ENCODE measurements at places on chromosomes 5 and 9.
A peak's percentile ranks its signal among the peaks of the same experiment; 100 is the strongest.

GRCh38 chr9:134366223-134367031, 40.2 kb downstream of the RXRA start:
- peak; percentile 87 for DNase-seq

DNA sequence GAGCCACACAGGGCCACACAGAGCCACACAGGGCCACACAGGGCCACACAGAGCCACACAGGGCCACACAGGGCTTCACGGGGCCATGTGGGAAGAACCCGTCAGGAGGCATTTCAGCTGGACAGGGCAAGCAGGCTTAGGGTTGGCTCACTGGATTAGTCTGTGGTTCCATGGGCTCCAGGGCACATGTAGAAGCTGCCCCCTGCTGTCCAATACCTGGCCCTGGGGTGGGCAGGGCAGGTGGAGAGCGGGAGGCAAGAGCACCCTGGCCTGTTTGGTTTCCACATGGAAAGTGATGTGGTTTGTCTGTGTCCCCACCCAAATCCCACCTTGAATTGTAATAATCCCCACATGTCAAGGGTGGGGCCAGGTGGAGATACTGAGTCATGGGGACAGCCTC, 16.4 kb upstream of the LPCAT1 start:
- DNase-seq: no peak

DNA sequence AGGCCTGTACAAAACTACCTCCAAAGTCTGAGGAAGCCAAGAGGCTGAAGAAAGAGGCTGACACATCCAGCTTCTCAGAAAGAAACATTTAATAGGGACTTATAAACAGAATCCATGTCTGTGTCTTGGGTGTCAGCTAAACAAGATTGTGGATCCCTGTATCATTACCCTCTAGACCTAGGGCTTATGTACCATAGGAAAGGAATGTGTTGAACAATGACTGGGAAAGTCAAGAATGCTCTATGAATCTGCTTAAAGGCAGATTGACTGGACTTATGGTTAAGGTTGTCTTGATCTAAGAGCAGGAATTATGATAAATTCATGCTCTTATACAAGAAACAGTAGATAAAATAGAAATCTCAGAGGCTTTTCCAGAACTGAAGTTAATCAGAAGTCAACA, 335.7 kb upstream of the RPS23 start:
- no peak for DNase-seq

- DNase-seq: no peak
Measured at GRCh38 chr9:121974421-121974820, 118.7 kb downstream of the TTLL11 start.

DNA sequence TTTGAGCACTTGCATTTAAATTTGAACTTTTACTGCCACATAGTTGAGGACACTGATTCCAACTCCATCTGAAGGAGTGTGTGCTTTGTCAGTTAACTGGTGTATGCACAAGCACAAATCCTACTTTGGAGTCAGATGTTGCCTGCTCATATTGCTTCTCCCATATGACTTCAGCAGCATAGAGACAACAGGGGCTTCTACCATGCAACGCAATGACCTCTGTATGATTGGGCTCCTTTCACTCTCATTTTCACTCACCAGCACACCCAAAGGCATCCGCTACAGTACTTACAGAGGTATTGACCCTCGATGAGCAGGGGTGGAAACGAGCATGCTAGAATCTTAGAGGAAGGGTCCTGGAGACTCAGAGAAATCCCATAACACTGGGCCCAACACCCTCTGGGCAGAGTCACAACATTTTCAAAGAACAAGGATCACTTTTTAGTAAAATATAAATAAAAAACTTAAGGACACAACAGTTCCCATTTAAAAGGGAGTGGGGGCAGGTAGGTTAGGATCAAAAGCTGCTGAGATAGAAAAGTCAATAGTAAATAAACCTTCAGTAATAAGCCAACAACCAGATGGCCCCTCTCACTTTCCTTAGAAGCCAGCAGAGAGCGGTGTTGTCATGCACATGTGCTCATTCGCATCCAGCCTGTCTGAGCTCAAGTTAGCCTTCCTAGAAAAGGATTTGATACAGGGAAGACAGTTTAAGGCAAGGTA, 203.8 kb downstream of the SNCAIP start:
- DNase-seq: peak; percentile 73

DNA sequence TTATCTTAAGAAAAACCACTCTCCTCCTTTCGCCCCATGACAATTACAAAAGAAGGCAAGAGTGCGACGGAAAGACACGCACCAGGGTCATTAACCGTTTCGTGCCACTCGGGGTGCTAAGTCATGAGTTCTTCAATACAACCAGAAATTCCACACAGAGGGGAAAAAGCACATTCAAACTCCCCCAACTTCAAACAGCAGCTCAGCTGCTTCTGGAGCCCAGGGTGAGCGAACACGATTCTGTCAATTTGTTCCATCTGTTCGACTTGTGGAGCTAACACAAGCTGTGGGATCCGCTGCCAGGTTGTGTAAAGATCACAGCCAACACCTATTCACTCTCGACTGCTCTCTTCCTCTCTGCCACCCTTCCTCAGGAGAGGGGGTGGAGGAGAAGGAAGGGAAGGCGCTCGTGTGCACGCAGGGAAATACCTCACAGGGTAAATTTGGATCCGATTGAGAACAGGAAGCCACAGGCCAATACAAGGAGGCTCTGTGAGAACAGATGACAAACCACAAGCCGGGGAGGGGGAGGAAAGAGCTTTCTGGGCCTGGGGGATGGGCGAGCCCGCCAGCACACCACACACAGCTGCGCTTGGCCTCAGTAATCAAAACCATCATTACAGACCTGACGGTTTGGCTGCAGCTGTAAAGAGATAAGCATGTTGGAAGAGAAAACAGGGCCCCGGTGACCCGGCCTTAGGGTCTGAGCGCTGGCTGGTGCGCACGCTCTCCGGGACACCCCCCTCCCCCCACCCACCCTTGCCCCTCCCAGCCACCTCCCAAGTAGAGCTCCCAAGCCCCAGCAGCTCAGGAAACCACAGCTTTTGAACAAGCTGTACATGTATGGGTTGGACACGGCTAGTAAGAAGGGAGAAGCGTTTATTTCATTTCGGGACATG, 54.3 kb downstream of the PTCH1 start:
- peak; percentile 98 for DNase-seq

GRCh38 chr9:129027685-129028191, 393 bp downstream of the SH3GLB2 start:
- DNase-seq: no peak

DNA sequence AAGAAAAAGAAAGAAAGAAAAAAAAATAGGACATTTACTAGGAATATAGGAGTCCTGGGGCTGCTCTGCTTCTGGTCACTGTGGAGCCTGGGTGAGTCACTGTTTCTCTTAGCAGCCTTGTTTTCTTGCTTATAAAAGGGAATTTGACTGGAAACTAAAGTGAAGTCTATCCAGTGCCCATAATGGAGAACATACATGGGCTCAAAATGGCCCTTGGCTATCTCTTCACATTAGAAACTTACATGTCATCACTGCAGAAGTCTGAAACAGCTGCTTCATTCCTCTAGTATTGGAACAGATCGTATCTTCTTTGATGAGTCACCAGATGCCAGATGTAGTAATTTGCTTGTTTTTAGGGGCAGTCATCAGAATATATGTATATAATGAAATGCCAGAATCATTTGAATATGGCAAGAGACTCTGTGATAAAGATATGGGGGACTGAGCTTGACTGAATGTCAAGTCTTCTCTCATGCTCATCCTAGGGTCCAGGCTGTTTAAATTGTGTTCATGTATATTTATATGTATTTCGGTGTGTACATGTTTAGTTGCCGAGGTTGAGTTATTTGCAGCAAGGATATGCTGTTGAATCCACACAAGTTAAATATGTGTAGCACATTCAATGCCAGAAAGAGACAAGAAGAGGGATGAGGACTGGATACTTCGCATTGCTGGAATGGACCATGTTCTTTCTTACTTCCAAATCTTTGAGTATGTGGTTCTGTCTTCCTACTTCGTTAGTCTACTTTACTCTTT, 56.7 kb downstream of the SGCD start:
- DNase-seq: no peak
